ENCODE measurements at places on chromosomes 1 and 21.

DNA sequence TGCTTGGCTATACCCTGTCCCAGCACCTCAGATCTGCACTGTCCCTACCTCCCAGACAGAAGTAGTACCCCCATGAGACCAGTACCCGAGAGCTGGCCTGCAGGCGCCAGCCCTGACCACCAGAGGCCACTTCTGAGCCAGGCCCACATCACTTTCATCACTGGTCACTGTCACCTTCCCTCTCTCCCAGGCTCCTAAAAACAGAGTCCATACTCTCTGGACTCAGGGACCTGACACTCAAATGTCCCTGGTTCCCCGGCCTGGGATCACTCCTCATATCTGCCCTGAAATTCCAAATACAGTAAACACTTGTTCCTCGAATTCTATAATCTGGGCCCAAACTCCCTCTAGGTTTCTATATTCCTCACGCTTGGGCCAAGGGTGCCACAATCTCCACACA is 18.7 kb downstream of the TMEM53 start:
- H3K36me3 ChIP-seq = peaks cover 3% of the 10 kb centered on the region
- DNase-seq = no peak
- no peaks in the 10 kb centered on the region for H3K4me1 ChIP-seq
- no peaks in the 10 kb centered on the region for H3K27me3 ChIP-seq

DNA sequence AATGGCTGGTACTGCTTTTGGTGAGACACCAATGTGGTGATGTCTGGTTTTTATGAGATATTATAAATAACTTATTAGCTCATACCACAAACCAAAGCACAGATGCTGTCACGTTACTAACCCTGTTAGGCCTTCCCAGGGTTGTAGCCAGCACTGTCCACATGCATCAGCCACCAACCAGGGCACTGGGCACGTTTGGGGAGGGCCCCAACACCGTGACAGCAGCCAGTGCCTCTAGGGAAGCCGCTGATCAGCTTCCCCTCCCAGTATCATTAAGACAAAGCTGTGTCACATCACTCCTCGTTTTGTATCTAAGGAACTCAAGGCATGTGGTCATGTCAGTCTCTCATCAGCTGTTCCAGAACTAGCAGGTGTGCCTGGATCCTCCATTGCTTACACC is 13.9 kb downstream of the URB1 start:
- no peaks in the 10 kb centered on the region for H3K27me3 ChIP-seq
- H3K4me3 ChIP-seq = no peak overlapping the region
- peaks cover 69% of the 10 kb centered on the region for H3K36me3 ChIP-seq
- no peak for DNase-seq
- H3K4me1 ChIP-seq = no peaks in the 10 kb centered on the region

- DNase-seq = no peak
- no peaks in the 10 kb centered on the region for H3K4me1 ChIP-seq
- no peak overlapping the region for H3K4me3 ChIP-seq
- H3K27me3 ChIP-seq = peaks cover 8% of the 10 kb centered on the region
These were observed 91.4 kb upstream of the MAGI3 start for GRCh38 chr1:113298941-113299340.

- H3K27ac ChIP-seq = no peak overlapping the region
- H3K4me3 ChIP-seq = no peak overlapping the region
- no peaks in the 10 kb centered on the region for H3K36me3 ChIP-seq
- H3K4me1 ChIP-seq = no peaks in the 10 kb centered on the region
- no peaks in the 10 kb centered on the region for H3K27me3 ChIP-seq
These were observed 13.8 kb downstream of the RXRG start for GRCh38 chr1:165431079-165431478.

- DNase-seq = no peak
- H3K36me3 ChIP-seq = no peaks in the 10 kb centered on the region
- H3K27ac ChIP-seq = no peak overlapping the region
- no peaks in the 10 kb centered on the region for H3K4me1 ChIP-seq
- no peak overlapping the region for H3K4me3 ChIP-seq
These were observed 12.2 kb downstream of the DNASE2B start for GRCh38 chr1:84410328-84411095.

All from activated naive CD8-positive, alpha-beta T cell treated with anti-CD3 and anti-CD28 coated beads, Interleukin-2, amount 50 U/mL, for 24 hours (primary cell).